ENCODE measurements at places on chromosomes 7 and 10. TPM values are rescaled to one million over a fixed set of nuclear protein-coding genes. Genes with fewer than 3 reads are reported as not detected.

The SYT15B gene
- 0.13 TPM for total RNA-seq

The SEMA3D gene
- total RNA-seq: not detected

The ITPRID1 gene
- total RNA-seq: not detected

The GBX1 gene
- total RNA-seq: not detected
